ENCODE measurements at places on chromosomes 1 and 21.

DNA sequence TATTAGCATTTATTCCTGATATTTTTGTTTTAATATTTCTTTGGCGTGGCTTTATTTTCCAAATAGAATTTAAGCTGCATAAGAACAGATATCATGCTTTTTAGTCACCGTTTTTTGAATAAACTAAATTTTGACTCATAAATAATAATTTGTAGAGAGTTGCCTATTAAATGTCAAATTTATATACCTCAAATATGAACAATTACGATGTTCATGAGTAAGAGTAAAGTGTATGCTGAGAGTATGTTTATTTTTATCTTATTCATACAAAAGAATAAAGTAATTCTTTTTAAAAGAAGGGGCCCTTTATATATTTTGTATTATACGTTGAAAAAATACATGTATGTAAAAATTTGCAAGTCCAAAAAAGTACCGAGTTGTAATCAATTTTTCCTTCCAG is 126.5 kb upstream of the NRIP1 start:
- no peak for DNase-seq

DNA sequence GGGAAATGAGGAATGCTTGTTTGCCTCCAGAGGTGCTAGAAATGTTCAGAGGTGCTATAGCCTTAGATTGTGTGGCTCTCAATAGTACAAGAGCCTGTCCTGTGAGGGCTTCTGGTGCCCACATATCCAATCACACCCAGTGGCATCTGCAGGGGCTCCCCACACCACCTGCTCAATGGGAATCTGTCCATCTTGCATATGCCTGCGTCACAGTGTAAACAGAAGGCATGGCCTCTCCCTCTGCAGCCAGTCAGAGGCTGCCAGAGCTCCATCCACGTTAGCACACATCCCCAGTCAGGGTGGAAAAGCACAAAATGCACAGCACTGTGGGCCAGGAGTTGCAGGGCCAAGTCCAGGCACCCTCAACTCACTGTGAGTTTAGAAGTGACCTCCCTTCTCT is 113.6 kb upstream of the GRIK3 start:
- no peak for DNase-seq

GRCh38 chr1:56024155-56024554 is 555.2 kb downstream of the PLPP3 start:
- no peak for DNase-seq

DNA sequence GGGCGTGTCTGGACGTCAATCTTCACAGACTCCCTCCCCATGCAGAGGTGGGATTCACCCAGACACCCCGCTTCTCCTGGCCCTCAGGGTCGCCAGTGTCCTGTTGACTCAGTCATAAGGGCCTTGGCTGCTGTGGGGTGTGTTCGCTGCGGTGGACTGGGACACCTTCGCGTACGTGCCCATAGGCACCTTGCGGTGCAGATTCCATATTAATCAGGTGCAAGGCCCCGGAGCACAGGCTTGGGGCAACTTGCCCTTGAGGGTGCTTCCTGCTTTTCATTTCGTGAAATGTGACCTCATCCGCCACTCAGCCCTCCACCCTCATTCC is 398 bp upstream of the SLC30A10 start:
- DNase-seq = no peak

GRCh38 chr1:244224487-244225430 is 173.7 kb downstream of the ZBTB18 start:
- no peak for DNase-seq

DNA sequence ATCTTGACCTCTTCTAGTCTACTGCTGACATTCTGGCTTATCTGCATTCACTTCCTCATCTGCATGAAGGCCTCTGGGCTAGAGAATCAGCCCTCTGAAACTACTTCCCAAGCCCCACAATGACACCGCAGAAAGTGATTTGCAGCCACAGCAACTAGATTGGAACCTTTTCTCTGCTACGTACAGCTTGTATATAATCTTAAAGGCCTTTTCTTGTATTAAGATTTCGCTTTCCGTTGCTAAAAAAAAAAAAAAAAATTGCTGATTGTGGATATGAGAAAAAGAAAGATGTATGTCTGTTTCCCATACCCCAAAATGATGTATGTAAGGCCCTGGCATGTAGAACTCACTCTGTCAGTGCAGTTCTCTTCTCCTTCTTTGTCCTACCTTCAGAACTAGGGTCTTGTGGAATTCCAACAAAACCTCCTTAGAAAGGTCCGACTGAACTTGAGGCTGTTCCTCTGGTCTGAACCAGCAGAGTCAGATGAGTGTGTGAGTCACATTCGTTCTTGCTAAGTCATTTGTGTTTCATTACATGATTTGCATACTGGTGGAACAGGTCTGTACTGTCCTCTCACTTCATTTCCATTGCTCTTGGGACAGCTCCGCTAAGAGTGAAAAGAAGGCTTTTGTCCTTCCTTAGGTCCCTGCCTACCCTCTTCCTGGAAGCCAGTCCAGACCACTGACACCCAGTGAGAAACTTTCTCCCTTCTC is 62.7 kb downstream of the PLPP3 start:
- no peak for DNase-seq

GRCh38 chr21:42306366-42307035 is 8.7 kb downstream of the TFF3 start:
- DNase-seq = no peak

Measured in HFF-Myc (cell line).